ENCODE measurements at places on chromosomes 16 and 17. TPM values are rescaled to one million over a fixed set of nuclear protein-coding genes. Genes with fewer than 3 reads are reported as not detected.

The VPS9D1 gene
- total RNA-seq: 58.0 TPM

DNA sequence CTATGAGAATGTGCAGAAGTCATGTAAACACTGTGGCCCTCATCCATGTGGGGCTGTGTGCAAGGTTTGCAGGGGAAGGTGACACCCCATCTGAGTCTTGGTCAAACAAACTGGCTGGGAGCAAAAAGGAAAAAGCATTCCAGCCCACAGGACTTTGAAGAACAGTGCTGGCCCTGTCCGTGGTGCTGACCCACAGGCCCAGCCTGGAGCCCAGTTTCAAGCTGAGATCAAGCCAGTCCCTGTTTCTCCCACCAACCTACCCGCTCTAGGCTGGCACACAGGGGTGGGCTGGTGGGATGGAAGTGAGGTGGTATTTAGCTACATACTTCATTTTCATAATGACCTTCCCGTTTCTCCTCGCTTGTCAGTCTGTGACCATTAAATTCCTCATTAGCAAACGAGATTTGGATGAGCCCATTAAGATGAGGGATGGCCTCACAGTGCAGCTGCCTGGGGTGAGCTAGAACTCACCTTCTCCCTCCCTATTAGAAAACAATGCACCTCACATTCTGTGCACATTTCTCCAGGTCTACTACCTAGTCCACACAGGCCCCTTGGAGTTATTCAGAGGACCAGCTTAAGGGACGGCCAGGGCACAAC lies 12.6 kb upstream of the RPL38 start:
- DNase-seq: no peak

GRCh38 chr17:58332778-58333735 lies 4.5 kb upstream of the TSPOAP1 start:
- DNase-seq: no peak

DNA sequence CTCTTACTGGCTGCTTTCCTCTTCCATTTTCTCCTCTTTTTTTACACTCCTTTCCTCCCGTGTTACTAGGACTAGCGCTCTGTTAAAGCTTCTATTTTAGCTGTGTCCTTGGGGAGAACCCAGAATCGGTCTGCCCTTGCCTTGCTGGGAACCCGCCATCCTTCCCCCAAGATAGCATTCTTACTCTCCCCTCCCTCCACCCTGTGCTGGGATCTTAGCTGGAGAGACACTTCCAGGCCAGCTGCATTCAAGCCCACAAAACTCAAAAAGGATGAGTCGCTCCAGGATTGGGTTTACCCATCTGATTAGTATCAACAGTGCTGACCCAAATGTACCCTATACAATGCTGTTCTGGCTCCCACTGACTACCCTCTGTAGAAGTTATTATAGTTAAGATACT lies 200.5 kb upstream of the ASIC2 start:
- no peak for DNase-seq

Data from dorsolateral prefrontal cortex (tissue), 122 donors.